Cardiac muscle cell (in vitro differentiated cells and primary cell): ENCODE measurements at places on chromosomes 3 and 15. TPM values are rescaled to one million over a fixed set of nuclear protein-coding genes. Genes with fewer than 3 reads are reported as not detected.

DNA sequence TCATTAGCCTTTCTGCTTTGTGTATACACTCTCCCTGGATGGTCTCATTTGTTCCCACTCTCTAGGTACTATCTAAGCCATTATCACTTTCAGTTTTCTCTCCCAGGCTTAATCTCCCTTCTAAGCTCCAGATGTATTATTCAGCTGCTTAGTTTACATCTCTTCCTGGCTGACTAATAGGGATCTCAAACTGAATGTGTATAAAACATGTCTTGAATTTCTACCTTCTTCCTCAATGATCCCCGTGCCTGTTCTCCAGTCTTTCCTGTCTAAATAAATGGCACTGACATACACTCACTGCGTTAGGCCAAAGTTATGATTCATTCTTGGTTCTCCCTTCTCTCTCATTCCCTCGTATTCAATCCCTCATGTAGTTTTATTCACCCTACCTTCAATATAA, 127.3 kb downstream of the NR2F2 start:
- no peak for DNase-seq

DNA sequence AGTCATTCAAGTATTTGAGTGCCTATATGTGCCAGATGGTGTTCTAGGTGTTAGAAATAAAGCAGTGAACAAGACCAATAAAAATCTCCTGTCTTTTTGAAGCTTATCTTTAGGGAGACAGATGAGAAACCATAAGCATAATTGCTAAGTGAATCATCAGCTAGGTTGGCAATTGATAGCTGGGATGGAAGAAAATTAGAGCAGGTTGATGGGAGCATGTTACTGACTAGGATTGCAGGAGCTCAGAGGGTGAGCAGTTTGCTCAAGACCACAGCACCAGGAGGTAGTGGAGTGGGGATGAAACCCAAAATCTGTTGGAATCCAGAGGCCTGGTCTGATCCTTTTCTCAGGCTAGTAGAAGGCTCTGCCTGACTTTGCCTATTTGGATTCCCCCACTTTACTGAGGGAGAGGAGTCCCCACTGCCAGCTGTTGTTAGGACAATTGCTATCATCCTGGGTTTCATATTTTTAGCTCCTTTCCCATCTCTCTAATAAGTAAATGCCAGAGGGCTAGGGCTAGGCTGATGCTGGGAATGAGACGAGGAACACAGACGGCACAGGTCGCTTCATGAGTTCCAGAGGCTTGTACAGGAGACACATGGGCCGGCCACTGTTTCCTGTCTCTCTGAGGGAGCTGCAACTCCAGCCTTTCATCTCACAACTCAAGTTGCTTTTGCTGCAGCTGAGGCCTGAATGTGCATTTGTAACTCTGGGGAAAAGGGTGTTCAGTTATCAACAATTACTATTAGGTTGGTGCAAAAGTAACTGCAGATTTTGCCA, 102.9 kb downstream of the CACNA1D start:
- peak; percentile 47 for DNase-seq

GRCh38 chr15:93033434-93034045, 55.5 kb downstream of the RGMA start:
- DNase-seq = no peak

GRCh38 chr15:91790836-91791235, 62.7 kb upstream of the SLCO3A1 start:
- DNase-seq = no peak

DNA sequence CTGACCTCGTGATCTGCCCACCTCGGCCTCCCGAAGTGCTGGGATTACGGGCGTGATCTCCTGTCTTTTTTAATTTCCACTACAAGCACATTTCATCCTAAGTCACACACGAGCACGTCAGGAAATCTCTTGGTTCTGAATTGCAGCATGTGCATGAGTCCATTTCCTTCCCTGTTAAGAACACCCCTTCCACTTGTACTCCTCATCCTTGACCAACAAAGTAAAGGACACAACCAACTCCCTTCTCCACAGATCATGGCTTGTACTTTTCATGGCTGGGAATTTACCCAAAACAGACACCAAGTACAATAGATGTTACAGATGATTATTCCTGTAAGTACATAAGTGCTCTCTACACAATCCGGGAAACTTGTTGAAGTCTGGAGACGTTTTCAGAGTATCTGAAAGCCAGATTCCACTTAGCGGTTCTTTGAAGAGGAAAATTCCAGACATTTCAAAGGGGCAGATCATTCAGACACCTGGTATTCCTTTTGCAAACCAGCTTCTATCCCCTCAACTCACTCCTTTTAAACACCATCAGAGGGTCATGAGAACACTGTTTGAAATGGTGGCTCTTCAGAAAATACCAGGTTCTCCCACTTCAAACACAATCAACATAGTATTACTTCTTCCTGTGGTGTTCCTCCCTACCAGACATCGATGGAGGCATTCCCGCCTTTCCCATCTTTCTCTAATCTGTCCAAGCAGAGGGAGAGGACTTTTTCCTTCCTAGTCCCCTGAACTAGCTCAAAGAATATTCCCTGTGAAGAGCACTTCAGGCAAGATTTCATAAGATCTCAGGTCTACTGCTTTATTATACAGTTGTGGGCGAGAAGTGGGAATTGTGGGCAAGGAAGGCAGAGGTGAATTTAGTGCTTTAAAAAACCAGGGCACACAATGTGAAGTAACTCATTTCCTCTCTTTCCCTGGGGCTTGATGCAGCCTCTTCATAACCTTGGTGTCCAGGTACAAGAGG, 80.1 kb upstream of the TSC22D2 start:
- no peak for DNase-seq

The CLN6 gene
- total RNA-seq = 18.5 and 21.7 TPM in 2 replicates
